PC-3 (cell line): ENCODE measurements at places on chromosomes 1 and 21.
A peak's percentile ranks its signal among the peaks of the same experiment; 100 is the strongest.

DNA sequence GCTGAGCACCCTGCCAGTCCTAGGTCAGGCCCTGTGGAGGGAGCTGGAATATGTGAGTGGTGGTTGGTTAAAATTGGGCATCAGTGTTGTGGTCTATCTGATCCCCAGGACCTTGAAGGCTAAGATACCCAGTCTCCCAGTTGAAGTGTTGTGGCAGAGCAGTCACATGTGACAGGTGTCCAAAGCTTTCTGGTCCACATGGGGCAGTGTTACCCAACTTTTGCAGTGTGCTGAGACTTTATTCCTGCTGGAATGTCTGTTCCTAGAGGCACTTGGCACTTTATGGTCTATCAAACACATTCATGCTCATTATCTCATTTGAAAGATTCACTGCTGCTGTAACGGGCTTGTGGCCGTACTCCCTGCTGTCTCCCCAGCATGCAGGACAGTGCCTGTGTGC is 21.0 kb upstream of the LORICRIN start:
- peak; percentile 18 for DNase-seq

DNA sequence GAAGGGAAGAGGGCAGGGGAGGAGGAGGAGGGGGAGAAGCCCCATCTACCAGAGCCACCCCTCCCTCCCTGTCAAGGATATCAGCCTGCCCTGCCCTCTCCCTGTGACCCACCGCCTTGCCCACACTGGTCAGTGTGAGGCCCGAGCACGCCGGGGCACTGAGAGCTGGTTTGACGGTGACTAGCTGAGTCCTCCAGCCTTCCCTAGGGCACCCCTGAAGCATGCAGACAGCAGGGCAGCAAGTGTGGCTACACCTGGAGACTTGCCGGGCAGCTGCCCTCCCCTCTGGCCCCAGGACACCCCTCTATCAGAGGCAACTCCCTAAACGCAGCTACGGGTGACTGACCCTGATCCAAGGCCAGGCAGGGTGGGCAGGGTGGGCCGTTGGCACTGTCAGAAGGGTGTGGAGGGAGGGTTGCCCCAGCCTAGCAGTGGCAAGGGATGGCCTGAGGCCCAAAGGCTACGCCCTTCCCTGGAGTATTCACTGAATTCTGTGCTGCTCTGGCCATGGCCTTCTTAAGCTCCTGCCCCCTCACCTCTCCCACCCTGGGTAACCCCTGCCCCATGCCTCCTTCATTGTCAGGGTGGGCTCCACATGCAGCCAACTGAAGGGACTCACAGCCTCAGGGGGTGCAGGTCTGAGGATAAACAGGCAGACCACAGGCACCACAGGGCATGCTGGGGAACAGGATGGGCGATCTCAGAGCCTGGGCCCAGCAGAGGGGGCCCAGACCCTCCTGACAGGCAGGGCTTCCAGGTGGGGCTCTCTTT is 19.6 kb downstream of the WNT9A start:
- no peak for DNase-seq

DNA sequence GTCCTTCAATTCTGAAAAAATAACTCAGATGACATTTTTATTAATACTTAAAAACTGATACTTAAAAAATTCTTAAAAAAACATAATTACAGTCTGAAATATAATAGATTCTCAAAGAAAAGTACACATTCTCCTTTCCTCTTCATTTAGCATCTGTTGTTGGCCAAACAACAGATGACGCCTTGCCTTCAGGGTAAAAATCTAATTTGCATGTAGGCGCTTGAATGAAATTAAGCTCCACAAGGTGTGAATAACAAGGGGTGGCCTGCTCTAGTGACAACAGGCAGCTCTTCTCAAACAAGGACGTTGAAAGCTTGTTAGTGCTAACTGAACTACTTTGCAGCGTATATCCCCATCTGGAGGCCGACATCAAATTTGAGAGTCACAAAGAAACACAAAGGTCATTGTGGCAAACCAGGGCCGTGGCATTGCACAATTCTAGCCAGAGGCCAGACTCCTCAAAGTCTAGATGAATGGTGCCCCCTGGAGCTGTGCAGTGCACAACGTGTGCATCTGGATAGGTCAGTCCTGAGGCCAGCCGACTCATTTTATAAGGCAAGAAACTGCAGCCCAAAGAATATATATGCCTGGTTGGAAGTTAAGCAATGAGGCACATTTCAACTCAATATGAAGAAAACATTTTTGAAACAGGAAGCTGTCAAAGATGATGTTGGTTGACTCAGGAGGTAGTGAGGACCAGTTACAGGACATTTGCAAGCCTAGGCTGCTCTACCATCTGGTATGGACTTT is 459.2 kb upstream of the RUNX1 start:
- DNase-seq, result peak; percentile 92

DNA sequence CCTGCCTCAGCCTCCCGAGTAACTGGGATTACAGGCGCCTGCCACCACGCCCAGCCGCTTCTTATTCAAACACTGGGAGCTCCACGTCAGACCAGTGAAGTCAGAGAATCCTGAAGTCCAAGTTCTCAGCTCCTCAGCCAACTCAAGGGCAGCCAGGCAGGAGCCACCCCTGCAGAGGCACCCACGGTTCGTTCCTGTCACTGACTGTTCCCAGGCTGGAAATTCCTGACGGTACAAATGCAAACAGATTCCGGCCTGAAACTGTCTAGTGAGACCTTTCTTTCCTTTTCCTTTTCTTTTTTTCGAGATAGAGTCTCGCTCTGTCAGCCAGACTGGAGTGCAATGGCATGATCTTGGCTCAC is 11.7 kb downstream of the SLC35E2B start:
- peak; percentile 1 for DNase-seq

GRCh38 chr21:40404396-40404800 is 442.6 kb downstream of the DSCAM start:
- DNase-seq, result no peak

- no peak for DNase-seq
These were observed 1.7 kb upstream of the GRIK3 start for GRCh38 chr1:37035796-37036666.
